T-helper 2 cell treated with Interferon-gamma antibody and Interleukin-4, amounts not matched to agents 100 ng/mL and 5 ng/mL, for 36 hours (primary cell): ENCODE measurements at places on chromosomes 3 and 15. TPM values are rescaled to one million over a fixed set of nuclear protein-coding genes. Genes with fewer than 3 reads are reported as not detected.

Gene STT3B
- 133 and 138 TPM in 2 replicates for total RNA-seq

Gene NEK10
- total RNA-seq = 1.5 TPM in 2 replicates

Gene NME9
- total RNA-seq = not detected in 2 replicates

Gene IQCF6
- not detected in 2 replicates for total RNA-seq

Gene TNFAIP8L3
- 0.18 and 0.23 TPM in 2 replicates for total RNA-seq

Gene SPINK8
- not detected in 2 replicates for total RNA-seq

Gene P2RY13
- not detected in 2 replicates for total RNA-seq
